SJSA1 (cell line): ENCODE measurements at places on chromosomes 7 and 10. TPM values are rescaled to one million over a fixed set of nuclear protein-coding genes. Genes with fewer than 3 reads are reported as not detected.

HTR5A gene
- not detected in 2 replicates for total RNA-seq

PNLIP gene
- total RNA-seq, result not detected in 2 replicates

MAGI2 gene
- 0.78 and 0.82 TPM in 2 replicates for total RNA-seq

DNA sequence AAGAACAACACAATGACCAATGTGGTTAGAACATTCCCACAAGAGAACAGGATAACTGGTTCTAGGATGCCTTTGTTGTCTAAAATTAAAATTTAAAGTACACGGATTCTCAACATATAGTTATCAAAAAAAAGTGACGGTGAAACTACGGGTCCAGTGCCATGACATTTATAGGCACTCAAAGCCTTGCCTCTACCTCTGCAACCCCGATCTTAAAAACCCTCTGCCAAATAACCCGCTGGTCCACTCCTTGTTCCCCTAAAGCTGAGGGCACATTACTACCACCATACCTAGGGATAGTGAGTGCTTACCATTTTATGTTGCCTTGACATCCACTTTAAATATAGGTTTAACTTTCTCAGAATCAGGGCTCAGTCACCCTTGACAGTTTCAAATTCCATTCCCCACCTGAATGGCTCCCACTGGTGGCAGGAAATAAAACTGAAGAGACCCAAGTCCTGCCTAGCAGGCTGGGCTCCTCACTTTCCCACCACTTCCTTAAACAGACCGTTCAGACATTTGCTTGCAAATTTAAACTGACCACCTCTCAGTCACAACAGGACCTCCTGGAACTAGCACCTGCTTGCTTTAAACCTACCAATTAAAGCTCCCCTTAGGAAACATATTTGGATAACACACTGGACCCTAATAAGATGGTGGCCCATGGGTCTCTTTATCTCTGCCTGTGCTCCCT is 169.9 kb upstream of the ASAH2 start:
- H3K27me3 ChIP-seq, result no peaks in the 10 kb centered on the region
- peaks cover 7% of the 10 kb centered on the region for H3K36me3 ChIP-seq
- DNase-seq, result peak; percentile 37
- H3K27ac ChIP-seq, result no peak overlapping the region
- H3K4me1 ChIP-seq, result peaks cover 24% of the 10 kb centered on the region

DNA sequence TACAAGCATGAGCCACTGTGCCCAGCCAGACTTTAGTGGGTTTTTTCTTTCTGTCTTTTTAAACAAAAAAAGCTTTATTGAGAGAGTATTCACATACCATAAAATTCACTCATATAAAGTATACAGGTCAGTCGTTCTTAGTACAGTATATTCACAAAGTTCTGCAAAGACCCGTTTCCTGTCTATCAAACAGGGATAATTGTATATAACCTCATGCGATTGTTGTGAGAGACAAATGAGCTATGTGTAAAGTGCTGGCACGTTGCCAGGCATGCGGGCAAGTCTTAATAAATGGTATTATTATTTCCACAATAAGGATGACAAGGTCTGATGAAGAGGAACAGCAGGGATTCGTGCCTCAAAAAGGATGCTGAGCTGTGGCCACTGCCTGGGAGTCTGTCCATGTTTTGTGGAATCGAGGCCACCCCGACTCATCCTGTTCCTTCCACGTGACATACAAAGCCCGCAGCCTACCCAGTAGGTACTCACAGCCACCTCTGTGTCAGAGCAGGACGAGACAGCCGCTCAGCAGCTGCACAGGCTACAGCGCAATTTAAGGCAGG is 51.6 kb downstream of the SMKR1 start:
- H3K36me3 ChIP-seq, result no peaks in the 10 kb centered on the region
- H3K4me3 ChIP-seq, result no peak overlapping the region
- no peak overlapping the region for H3K27ac ChIP-seq
- DNase-seq, result peak; percentile 52
- peaks cover 7% of the 10 kb centered on the region; the same call in 1 of the 2 replicates for H3K4me1 ChIP-seq
- no peaks in the 10 kb centered on the region for H3K27me3 ChIP-seq

- H3K27ac ChIP-seq, result no peak overlapping the region
- peaks cover 23% of the 10 kb centered on the region for H3K36me3 ChIP-seq
- H3K4me3 ChIP-seq, result no peak overlapping the region
- peaks cover 6% of the 10 kb centered on the region for H3K4me1 ChIP-seq
Observed at GRCh38 chr10:84469470-84469869, 141.1 kb downstream of the CCSER2 start.

- H3K27ac ChIP-seq, result peak within 1 kb of the TSS; percentile 76
- H3K36me3 ChIP-seq, result no peaks in the 10 kb centered on the region
- H3K4me1 ChIP-seq, result peaks cover 20% of the 10 kb centered on the region
- peak within 1 kb of the TSS; percentile 40 for H3K4me3 ChIP-seq
- H3K27me3 ChIP-seq, result no peaks in the 10 kb centered on the region
Observed at GRCh38 chr7:135147899-135148721, at the start of gene TMEM140. TMEM140 (plus strand) TSS chr7:135148072; CDS start chr7:135164442, 16,370 bp downstream.

- H3K4me1 ChIP-seq, result no peaks in the 10 kb centered on the region
- H3K36me3 ChIP-seq, result no peaks in the 10 kb centered on the region
- no peaks in the 10 kb centered on the region; the same call in 1 of the 2 replicates for H3K27me3 ChIP-seq
- H3K27ac ChIP-seq, result no peak overlapping the region
Observed at GRCh38 chr10:122636953-122637352, 62.7 kb downstream of the C10orf120 start.

DNA sequence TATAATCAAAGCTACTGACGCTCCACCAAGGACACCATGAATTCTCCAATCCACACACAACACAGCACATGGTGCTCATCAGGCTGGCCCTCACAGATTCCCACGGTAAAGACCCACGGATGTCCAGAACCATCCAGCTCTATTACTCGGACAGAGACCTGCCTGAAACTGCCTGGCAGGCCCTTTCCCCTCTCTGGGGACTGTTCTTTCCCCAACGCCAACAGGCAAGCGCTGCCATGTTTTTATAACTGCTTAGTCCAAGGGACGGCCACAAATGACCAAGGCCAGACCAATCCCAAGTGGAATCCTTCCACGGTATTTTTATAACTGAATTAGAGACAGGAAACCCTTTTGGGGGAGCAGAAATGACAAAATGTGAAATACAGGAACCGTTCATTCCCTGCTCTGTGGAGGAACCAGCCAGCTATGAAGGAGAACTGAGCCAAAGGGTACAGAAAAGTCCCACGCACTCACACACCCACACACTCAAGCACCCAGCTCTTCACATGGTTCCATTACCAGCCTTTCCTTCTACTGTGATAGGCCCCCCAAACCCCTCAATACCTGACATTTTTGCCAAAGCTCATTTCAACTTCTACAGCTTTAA is 4.1 kb downstream of the PIP4K2A start:
- no peaks in the 10 kb centered on the region for H3K27me3 ChIP-seq
- peaks cover 9% of the 10 kb centered on the region for H3K36me3 ChIP-seq
- H3K4me3 ChIP-seq, result no peak overlapping the region
- H3K4me1 ChIP-seq, result peaks cover 27% of the 10 kb centered on the region
- no peak overlapping the region for H3K27ac ChIP-seq

DNA sequence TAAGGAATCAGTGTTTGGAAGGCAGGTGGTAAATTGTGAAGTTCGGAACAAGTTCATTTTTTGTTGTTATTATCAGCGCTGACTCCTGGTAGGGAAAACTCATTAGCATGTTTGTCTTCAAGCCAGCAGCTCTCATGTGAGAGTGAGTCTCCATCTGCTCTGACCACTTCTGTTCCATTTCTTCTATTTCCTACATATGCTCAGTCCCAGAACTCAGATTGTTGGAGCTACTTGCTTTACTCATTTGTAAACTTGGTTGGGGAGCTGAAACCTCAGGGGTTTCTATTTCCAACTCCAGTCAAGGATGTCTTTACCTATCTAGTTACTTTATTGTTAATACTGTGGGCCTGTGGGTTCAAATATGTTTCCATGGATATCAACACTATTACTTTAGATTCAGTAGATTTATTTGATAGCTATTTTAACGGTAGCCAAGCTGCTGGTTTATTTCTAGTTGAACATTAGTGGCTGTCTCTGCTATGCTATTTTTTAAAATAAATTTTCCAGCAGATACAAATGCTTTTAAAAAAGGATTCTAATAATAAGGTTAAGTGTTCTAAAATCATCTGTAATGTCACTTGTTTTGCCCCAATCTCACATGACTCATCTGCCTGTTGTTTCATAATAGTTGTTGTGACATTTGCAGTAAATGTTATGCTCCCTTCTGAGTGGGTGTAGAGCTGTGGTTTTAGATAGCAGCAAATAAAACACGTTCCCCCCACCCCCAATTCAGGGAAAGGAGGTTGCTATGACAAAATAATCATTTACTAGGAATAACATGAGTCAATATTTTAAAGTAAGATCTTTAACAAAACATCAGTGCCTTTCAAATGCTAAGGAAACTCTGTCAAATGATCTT is 143.3 kb downstream of the HDAC9 start:
- DNase-seq, result no peak
- H3K4me3 ChIP-seq, result no peak overlapping the region
- H3K27me3 ChIP-seq, result no peaks in the 10 kb centered on the region

DNA sequence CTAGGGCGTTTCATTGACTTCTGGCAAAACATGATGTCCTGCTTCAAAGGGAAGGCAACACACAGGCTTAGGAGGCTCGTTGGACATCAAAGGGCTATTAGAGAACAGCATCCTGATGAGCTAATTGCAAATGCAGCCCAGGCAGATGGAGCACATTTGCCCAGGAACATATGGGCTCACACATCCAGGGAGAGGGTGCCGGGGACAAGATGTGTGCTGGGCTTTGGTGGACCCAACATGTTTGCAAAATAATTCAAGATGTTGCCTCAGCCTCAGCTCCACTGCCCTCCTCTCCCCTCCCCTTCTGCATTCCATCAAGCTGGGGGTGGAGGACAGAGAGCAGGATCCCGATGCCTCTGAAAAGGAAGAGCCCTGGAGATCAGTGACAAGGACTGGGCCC is 217.1 kb upstream of the ZMIZ1 start:
- H3K36me3 ChIP-seq, result no peaks in the 10 kb centered on the region
- no peak overlapping the region for H3K4me3 ChIP-seq
- no peaks in the 10 kb centered on the region for H3K27me3 ChIP-seq
- no peaks in the 10 kb centered on the region for H3K4me1 ChIP-seq
